ENCODE measurements at places on chromosomes 7 and 10. TPM values are rescaled to one million over a fixed set of nuclear protein-coding genes. Genes with fewer than 3 reads are reported as not detected.

DNA sequence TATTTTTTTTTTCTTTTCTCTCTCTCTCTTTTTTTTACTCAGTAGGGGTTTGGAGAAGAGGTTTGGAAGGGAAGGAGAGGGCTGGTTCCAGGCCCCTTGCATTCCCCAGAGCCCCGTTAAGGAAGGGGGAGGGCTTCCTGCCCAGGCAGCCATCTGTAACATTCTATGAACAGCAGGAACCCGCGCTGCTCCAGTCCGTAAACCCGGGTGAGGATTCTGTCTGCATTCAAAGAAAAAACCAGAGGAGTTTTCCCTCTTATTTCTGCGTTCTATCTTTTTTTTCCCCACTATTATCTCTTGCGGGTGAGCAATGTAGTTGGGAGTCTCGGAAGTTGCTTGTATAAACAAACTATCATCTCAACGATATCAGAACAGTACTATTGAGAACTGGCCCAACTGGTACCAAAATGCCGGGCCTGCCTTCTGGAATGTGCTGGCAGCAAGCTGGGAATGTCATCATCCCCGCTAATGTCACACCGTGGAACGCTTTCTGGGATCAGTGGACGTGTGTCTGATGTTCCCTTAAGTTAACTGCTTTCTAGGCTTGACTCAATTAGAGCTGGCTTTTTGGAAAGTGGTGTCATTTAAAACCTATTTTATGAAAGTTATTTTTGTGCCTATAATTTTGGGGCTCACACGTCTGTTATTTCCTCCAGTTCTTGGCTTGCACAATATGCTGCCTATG lies 153.1 kb upstream of the MEOX2 start:
- DNase-seq: no peak
- no peaks in the 10 kb centered on the region for H3K4me1 ChIP-seq

Gene STEAP1B
- not detected for total RNA-seq

DNA sequence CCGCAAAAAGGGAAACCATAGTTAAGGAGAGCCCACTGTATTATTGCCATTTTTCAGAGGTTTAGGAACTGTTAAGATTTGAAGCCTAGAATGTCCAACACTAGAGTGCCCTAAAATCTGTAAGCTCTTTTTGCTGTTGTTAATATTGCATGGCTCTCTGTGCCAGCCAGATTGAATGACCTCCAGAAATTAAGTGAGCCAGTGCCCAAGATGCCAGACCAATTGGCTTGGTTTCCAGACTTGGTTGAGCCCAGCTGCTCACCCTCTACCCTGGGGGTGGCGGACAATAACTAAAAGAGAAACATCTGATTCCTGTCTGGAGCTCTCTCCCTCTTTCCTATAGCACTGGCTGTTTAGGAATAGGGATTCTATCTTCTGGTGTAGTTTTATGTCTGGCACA lies 340.1 kb downstream of the PHF14 start:
- no peaks in the 10 kb centered on the region for H3K36me3 ChIP-seq
- H3K4me3 ChIP-seq: no peak overlapping the region
- no peaks in the 10 kb centered on the region for H3K4me1 ChIP-seq
- no peak overlapping the region for H3K27ac ChIP-seq
- no peaks in the 10 kb centered on the region for H3K27me3 ChIP-seq

DNA sequence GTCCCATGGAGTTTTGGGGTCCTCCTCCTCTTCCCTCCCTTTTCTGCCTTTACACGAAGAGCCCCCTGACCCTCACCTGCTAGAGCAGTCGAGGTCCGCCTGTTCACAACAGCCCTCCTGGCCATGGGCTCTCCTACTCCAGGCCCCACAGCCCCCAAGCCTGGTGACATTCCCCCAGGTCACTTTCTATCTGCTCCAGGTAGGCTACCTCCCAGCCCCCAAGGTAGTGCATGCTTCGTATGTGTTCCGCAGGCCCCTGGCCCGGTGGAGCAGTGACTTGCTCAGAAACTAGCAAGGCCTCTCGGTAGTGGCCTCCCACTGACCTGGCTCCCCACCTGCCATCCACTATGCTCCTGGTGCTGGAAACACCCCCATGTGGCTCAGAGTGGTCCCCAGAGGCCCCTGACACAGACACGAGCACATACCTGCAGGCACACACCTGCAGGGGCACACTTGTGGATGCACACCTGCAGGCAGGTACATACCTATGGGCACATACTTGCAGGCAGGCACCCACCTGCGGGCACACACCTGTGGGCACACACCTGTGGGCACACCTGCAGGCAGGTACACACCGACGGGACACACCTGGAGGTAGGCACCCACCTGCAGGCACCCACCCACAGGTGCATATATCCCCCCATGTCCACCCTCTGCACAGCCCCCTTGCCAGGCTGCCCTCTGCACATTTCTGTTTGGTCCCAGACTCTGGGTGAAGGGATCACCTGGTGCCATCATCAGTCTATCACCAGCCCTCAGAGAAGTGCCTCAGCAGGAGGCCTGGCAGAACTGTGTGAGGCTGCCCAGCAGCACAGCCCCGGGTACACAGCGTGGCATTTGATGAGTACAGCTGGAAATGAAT lies 322.5 kb downstream of the PTPRN2 start:
- H3K4me1 ChIP-seq: no peaks in the 10 kb centered on the region
- no peak for DNase-seq
- no peak overlapping the region for H3K27ac ChIP-seq
- H3K4me3 ChIP-seq: no peak overlapping the region
- no peaks in the 10 kb centered on the region for H3K36me3 ChIP-seq

- no peak overlapping the region for H3K27ac ChIP-seq
- no peaks in the 10 kb centered on the region for H3K4me1 ChIP-seq
- no peaks in the 10 kb centered on the region for H3K27me3 ChIP-seq
- no peak for DNase-seq
- no peak overlapping the region for H3K4me3 ChIP-seq
These were observed 26.5 kb downstream of the GPR85 start for GRCh38 chr7:113060100-113060499.

Gene HMX2
- total RNA-seq: not detected

- H3K27ac ChIP-seq: no peak overlapping the region
- peaks cover 26% of the 10 kb centered on the region for H3K27me3 ChIP-seq
These were observed 3.5 kb downstream of the PRR15 start for GRCh38 chr7:29567174-29567573.

Data from CD8-positive, alpha-beta memory T cell (primary cell).